NCI-H1105 treated with DMSO at 0.1 percent for 48 hours (cell line): ENCODE measurements at places on chromosomes 7 and 10.

DNA sequence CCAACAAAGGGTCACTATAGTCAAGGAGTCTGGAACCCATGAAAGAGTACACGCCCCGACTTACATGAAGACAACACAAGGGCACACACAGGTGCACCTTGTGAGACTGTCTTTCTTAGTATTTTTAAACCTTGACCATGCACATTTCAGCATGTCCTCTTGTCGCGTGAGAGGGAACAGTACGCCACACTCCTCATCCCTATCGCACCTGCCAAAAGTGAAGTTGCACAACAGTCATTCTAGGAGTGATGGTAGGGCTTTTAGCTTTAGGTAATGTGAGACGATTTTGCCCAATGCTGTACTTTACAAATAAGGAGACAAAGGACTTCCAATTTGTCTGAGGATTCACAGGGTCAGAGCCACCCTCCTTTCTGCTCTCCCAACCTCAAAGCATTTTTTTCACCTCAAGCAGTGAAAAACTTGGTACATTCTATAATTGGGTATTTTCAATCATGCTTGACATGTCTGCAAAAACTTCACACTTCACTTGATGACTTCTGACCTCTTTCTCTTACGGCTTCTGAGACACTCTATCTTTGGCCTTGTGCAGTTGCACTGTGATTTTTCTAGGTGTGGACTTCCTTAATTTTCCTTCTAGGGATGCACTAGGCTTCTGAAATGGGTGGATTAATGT, 173.9 kb upstream of the GRB10 start:
- DNase-seq: no peak

DNA sequence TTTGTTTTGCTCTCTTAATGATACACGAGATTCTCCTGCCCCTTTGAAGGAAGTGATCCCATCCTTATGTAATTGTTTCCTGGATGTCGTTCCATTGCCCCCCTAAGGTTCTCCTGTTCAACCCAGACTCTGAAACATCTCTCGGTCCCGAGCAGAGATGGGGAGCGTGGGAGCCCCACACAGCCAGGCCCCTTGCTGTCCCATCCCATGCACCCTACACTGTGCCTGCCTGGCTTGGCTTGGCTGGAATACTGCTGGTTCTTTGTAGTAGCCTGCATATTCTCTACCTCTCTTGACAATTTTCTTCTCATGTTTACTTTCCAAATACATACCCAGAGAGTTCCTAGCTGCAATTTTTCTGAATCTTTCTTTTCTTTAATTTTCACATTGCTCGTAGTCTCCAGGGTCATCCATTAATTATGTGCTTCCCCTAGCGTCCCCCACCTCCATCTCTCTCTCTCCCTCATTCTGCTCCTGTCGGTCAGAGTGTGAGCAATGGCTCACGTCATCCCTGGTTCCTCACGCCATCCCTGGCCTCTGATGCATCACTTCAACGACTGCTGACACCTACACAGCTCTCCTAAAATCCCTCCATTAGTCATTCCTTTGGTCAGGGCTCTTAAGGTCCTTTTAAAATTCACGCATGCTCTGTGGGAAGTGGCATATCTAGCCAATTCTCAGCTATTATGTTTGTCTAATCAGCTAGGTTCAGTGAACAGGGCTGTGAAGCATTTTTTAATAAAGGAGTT, 32.5 kb upstream of the GPR158 start:
- DNase-seq: no peak

GRCh38 chr10:94403380-94404213, 1.3 kb downstream of the TBC1D12 start:
- peak; percentile 38 for DNase-seq

DNA sequence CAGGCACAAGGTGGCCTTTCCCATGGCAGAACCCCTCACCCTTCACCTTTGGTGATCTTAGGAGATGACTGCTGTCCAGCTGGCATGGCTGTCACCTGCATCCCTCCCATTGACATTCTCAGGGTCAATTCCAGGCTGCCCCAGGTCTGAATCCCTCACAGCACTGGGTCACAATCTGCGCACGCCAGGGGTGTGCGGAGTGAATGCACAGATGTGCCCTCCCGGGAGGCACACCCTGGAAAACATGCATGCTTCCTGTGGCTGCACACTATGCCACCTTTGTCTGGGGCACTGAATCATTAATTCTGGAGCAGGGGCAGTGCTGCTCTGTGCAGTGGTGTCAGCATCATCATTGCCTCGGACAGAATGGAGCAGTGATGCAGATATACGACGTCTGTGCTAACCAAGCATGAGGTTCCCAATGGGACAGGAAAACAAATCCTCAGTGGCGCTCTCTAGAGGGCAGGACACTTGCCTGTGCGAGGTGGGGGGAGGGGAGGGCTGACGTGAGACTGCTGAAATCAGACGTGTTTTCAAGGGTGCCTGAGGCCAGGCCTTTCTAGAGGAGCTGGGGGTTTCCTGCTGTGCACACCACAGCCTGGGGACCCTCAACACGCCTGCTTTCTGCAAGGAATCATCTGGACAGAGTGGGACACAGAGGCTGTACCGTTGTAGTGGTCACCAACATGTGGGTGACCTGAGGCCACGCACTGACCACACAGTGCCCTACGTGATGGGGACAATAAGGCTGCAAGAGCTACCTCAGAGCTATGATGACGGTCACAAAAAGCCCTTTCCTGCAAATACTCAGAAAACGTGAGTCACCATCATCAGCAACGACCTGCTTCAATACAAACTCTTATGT, 77.9 kb downstream of the HIPK2 start:
- DNase-seq: no peak

DNA sequence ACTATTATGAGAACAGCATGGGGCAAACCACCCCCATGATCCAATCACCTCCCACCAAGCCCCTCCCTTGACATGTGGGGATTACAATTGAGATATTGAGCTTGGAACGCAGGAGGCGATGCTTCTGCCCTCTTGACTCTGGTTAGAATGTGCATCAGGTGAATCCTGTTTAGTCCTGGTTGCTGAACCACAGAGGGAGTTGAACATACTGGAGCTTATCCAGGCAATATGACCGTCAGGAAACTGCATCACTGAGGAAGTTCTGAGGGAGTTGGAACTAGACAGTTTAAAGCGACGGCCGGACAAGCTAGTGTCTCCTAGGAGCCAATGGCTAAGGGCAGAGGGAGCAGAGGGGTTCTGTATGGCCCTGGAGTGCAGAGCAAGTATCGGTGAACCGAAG, 31.8 kb upstream of the GARS1 start:
- no peak for DNase-seq

GRCh38 chr10:121493521-121493920, 104.7 kb downstream of the FGFR2 start:
- DNase-seq: no peak

DNA sequence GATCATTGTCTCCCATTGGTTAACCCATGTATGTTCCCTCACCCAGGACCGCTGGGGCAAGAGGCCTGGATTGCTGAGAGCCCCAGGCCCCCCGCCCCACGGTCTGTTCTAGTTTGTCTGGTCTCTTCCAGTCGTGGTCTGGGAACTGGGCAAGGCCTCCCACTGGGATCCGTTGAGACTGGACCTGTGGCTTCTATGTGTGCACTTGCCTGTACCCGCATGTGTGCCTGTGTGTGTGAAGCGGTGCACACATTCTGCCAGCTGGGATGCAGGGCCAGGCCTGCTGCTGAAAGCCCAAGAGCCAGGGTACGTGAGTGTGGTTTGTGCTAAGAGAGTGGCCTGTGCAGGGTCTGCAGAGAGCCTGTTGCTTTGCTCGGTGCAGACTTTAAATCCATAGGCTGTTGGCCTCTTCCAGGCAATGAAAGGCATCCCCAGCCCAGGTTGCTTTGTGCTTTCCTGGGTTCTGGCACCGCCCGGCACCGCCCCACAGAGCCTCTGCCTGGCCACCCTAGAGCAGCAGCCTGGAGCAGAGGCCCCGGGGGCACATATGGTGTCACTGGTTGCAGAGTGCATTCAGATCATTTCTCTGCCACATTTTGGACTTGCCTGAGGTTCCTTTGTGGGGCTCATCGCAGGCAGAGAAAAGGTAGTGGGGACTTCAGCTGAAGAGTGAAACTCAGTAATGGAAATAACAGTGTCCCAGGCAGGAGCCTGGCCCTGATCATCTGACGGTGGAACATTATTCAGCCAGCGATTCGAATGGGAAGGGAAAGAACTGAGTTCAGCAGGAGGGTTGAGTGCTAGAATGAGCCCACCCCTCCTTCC, 215.5 kb downstream of the GLRX3 start:
- DNase-seq: no peak

- DNase-seq: no peak
Measured at GRCh38 chr7:1248143-1248915, 15.7 kb downstream of the UNCX start.

DNA sequence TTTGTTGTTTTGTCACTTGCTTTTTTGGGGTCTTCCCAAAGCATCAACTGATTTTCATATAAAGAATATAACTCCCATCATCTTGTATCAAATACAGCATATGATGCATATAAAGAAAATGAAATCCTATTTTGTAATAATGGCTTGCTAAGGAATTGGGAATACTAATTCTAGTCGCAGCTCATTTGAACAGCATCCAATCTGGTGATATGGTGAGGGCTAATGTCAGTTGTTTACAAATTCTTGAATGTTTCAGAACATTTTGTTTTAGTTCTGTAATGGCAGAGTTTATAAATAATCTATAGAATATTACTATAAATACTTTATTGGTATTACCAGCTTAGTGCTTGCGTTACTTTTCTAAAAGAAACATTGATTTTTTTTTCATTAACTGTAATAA, 8.9 kb downstream of the PALS2 start:
- no peak for DNase-seq

DNA sequence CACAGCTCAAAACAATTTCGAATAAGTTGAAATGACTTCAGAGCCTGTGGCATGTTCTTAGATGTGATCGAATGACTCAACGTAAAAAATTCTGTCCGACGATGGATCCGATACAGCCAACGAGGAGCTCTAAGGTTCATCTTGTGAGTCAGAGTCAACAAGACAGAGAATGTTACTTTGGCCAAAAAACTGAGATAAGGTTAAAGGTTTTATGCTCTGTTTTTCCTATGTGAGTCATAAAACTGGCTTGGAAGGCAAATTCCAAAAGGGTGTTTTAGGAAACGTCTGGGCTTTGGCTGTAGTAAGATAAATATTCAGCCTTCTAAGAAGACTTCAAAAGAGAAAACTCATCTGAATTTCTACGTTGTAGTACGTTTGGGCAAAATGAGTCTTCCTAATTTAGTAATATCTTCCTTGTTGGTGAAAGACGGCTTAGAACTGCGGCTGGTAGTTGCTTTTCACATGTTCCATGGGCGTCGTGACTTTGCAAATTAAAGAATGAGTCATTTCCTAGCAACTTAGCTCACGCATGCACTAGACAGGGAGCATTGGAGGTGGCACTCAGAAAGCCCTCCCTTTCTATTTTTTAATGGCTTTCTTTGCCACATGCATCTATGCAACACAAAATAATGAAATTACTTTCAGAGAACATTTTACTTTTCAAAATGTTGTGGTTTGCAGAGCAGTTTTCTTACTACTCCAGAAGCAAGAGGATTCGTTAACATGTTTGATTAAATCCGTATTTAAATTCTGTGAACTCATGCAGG, 28.2 kb downstream of the PFKP start:
- no peak for DNase-seq

- DNase-seq: no peak
Measured at GRCh38 chr7:25852939-25853271, 299.1 kb upstream of the NFE2L3 start.

GRCh38 chr10:61998937-61999336, 97.4 kb downstream of the ARID5B start:
- DNase-seq: no peak

GRCh38 chr7:76424413-76425111, at the start of gene ZP3:
TSS of gene ZP3 (plus strand) at chr7:76424950. CDS start at chr7:76424965, 15 bp downstream.
- no peak for DNase-seq

GRCh38 chr7:11300241-11300640, 326.6 kb downstream of the PHF14 start:
- no peak for DNase-seq

- DNase-seq: no peak
Measured at GRCh38 chr10:122182308-122182707, 88.8 kb upstream of the BTBD16 start.

DNA sequence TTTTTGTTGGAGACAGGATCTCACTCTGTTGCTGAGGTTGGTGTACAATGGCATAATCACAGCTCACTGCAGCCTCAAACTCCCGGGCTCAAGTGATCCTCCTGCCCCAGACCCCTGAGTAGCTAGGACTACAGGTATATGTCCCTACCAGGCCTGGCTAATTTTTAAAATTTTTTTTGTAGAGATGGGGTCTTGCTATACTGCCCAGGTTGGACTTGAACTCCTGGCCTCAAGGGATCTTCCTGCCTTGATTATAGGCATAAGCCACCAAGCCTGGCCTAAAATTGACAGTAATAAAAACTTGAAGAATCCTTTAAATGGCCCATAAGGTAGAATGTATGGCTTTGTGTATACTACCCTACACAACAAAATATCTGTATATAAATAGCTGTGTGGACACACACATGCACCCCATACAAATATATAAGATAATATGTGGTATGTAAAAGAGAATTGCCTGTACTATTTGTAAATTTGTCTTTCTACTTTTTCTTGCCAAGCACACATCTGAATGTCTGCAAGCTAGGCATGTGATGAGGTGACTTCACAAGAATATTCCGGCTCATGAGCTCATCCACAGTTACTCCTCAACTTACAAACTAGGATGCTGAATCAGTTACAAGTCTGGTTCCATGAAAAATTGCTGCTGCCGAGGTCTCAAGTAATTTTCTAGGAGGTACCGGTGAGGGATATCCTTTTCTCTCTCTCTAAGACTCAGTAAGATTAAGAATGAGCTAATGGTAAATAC, 26.6 kb downstream of the POLR3A start:
- DNase-seq: no peak

GRCh38 chr10:13859979-13860654, 273.4 kb downstream of the PRPF18 start:
- DNase-seq: no peak

GRCh38 chr7:96410126-96410839, 88.4 kb upstream of the SLC25A13 start:
- no peak for DNase-seq

GRCh38 chr7:45595809-45596664, 21.9 kb downstream of the ADCY1 start:
- no peak for DNase-seq

GRCh38 chr7:51142741-51143385, 173.7 kb downstream of the COBL start:
- no peak for DNase-seq
